ENCODE measurements at places on chromosomes 3 and 15.

- no peak for DNase-seq
Observed at GRCh38 chr3:102053375-102053989, 204.2 kb downstream of the NFKBIZ start.

- no peak for DNase-seq
Observed at GRCh38 chr3:118968111-118968510, 66.5 kb downstream of the IGSF11 start.

DNA sequence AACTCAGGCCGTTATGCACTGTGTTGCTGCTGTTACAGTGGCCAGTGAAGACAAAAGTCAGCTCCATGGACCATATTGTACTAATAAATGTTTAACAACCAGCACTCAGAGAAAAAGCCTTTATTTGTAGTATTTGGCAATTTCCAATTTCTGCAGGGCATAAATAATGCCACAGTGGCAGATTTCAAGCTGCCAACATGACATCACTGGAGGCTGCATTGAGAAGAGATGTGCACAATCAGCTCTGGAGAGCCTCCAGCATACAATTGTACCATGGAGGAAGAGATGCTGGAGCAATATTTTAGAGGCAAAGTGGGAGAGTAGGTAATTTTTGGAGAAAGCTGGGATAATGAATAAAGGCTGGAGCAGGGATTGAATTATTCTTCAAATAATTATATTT is 9.7 kb upstream of the ALCAM start:
- DNase-seq: no peak

- DNase-seq: no peak
Observed at GRCh38 chr3:154584041-154584440, 154.1 kb upstream of the GPR149 start.

DNA sequence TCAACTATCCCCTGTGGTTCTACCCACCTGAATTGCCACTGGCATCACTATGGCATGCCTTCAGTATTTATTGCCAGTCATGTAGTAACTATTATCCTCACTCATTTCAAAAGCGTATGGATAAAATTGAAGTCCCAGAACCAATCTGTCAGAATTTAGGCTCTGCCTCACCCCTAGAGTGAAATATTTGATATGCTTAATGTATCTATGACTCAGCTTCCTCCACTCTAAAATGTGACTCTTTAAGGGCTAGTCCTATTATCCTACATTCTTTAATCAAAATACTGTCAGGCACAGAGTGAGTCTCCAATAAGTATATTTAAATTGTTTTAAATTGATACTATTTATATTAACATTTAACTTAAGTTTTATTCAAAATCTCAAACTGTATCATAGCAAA is 27.6 kb downstream of the ARPP21 start:
- DNase-seq: no peak

DNA sequence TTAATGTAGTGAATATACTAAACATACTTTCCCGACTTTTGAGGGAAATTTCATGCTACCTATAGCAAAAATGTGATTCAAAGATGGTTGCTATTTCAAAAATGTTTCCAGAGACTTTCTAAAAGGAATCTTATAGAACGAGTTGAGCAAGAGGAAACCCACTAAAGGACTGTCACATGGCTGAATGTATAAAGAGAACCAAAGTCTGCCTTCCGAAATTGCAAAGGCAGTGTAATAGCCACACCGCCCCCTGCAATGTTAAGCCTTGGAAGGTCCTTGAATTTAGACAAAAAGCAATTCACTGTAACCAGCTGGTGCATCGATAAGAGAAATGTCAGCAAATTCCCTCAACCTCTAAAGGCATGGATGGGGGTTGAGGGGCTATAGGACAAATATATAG is 142.8 kb downstream of the CHL1 start:
- no peak for DNase-seq

DNA sequence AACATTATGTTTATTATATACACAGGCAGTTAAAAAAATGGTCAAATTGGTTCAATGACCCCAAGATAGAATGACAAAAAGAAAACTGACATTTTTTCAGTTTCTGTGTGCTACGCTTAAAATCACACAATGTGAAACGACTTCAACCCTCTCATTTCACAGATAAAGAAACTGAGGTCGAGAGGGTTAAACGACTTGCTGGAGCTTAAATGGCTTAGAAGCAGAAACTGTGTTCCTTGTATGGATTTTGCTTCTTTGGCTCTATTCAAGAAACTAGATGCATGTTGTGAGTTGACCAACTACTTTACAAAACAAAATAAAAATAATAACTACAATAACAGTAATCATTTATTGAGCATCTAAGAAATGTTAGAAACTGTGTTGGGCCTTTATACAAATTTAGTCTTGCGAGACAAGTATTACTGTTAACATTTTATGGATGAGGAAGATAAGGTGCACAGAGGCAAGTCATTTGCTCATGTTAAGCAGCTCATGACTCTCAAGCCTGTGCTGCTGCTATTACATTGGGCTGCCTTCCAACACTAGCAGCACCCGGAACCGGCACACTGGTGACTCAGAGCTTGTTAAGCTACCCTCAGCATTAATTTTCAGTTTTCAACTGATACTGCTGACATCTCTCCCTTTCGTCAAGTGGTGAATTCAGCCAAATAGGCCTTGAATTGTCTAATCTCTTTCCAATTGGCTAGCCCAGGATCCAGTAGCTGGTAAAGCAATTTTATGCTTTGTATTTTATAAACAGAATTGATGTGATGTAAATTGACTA is 487.6 kb downstream of the NAALADL2 start:
- DNase-seq: no peak

DNA sequence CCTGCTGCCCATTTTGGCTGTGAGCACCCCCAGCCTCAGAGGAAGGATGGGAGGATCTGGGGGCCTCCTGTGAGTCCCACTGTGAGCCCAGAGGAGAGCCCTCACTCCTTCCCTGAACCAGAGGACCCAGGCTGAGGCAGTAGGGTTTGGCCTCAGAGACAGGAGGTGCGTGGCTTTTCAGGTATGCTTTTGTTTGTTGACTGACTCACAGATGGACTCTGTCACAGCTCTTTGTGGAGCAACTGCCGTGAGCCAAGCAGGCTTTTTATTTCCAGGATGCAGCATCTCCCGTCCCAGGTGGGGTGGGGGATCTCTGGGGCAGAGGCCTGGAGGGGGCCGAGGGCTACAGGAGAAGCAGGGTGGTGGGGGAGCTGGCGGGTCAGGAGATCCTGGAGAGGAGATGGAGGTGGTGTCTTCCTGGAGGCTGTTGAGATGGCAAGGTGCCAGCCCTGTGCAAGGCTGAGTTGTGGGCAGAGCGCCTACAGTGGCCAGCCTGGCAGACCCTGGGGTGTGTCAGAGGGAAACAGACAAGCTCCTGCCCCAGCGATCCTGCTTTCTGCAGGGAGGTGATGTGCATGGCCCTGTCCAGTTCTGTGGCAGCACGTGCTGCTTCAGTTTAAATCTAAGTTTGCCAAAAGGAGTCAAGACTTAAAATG is 24.0 kb downstream of the PLXNA1 start:
- DNase-seq: no peak

DNA sequence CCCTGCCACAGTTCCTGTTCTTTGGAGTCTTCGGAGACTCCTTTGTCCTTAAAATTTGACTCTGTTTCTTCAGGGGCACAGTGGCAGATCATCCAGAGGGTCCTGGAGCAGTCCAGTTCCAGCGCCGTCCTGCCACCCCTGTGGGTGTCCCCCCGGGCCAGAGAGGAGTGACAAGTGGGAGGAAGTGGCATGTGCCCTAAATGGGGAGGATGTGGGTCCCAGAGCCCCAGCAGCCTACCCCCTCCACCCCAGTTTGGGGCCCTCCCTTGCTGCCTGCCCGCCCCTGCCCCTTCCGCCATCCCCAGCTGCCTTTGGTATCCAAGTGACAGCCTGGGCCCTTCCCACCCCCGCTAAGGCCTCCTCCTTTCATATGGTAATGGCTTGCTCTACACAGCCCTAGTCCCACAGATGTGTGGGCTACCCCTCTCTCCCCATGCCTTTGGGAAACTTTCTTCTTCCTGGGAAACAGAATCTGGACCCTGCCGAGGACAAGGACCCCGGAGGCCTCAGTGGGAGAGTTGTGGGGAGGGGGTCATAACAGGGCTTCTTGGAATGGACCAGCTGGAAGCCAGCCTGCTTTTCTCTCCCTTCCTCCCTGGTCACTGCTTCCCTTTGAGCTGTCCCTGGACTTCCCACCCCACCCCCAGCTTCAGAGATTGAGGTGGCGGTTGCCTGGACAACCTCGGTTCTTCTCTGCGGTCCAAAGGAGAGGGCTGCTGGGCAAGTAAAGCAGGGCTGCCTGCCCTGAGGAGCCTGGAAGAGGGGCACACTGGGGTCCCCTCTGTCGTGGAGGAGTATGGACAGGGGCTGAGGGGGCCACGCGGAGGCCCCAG is 43.2 kb downstream of the KLHL25 start:
- no peak for DNase-seq
